ENCODE measurements at places on chromosomes 6 and 20. TPM values are rescaled to one million over a fixed set of nuclear protein-coding genes. Genes with fewer than 3 reads are reported as not detected.

The EXOC2 gene
- 30.3 TPM for total RNA-seq

The ESR1 gene
- total RNA-seq, result under 0.01 TPM

The FAM83B gene
- total RNA-seq, result 0.15 TPM

The TCP11 gene
- 0.15 TPM for total RNA-seq

All from bronchus fibroblast of lung (primary cell).